ENCODE measurements at places on chromosomes 5 and 9.

- no peak for DNase-seq
These were observed 56.0 kb downstream of the NIPAL4 start for GRCh38 chr5:157516006-157516405.

DNA sequence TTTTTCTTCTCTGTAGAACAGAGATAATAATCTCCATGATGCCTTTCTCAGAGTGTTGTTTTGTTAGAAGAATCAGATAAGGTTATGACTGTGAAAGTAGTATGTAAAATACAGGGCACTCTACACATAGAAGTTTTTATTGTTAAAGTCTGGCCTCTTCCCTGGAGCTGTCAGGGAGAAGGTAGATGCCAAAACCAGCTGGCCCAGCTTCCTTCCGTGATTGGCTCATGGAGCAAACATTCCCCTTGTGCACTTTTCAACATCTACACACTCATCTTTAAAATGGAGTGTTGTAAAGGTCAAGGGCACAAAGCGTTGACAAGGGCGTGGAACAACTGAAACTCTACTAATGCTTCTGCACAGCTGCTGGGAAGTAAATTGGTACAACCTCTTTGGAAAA lies 7.4 kb upstream of the RNF183 start:
- no peak for DNase-seq

DNA sequence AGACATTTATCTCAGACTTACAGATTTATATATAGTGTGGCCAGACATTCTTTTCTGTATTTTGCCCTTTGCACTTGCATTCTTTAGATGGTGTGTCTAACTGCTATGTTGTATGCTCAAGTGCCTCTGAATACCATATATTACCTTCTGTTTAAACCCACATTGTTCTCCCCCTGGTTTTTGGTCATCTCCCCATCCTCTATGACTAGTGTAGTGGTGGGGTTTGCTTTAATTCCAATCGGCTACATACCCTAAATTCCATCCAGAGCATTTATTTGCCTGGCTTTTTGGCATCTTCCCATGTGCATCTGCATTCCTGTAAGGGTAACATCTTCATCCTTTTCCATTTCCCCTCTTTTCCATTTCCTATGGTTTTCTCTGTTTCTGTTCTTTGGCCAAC lies 271.0 kb upstream of the SLC30A5 start:
- DNase-seq = no peak

- no peak for DNase-seq
These were observed 348.4 kb upstream of the SLC30A5 start for GRCh38 chr5:68745448-68745847.

- DNase-seq = no peak
These were observed 40.8 kb upstream of the MEF2C start for GRCh38 chr5:88923623-88924329.

DNA sequence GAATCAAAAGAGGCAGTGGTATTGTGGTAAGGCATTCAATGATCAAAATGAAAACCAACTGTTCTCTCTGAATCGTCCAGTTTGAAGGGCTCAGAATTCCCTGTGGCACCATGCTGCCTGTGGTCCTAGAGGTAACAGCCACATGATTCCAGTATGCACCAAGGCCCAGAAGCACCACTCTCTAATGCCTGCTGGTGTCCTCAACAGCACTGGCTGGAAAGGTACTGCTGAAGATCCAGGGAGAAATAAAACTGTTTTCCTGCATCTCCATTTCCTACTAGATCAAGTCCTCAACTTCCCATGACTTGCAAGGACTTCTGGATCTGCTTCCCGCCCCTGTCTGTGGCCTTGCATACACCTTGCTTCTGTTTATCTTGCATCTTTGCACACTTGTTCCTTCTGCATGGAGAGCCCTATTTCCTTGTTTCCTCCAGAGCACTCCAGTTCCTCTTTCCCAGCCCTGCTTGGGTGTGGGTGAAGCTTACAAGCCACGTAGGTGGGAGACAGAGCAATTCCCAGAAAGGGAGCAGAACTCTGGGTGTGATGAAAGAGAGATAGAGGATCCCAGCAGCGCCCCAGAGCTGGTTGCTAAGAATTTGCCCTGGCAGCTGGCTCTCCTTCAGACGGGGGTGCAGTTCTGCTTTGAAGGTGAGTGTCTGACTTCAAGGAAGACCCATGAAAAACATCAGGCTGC lies 41.0 kb upstream of the EQTN start:
- no peak for DNase-seq

DNA sequence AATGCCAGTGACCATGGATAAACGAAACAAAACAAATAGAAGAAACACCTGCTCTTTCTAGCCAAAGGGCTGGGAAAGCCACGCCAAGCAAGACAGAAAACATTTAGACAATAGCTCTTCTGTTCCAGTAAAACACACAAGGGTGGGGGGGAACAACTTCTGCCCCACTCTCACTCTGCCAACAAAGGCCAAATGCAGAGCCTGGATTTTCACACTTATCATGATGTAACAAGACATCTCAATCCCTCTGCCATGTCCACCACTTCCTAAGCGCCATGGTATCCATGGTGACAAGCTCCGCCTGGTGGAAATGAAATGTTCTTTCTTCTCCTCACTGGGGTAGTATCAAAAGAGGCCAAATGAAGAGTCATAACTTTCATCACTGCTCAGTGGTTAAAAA lies 60.6 kb downstream of the DRD1 start:
- peak; percentile 34 for DNase-seq

GRCh38 chr9:69548681-69549080 lies 123.5 kb downstream of the APBA1 start:
- DNase-seq = no peak

DNA sequence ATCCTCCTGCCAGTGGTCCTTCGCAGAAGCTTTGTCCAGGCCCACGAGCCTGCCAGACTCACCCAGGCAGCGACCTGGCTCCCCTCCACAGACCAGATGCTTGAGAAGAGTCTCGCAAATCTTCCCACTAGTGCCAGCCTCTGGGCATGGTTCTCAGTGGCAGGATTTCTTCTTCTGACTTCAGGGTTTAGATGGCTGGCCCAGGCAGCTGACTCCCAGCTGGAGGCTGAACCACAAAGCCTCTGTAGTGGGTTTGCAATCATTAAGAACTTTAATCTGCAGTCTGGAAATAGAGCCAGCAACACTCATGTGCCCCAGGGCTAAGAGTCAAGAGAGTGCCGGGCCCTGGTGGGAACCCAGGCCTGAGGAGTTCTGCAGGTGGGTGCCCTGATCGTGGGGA lies 90.6 kb upstream of the ICE1 start:
- no peak for DNase-seq

DNA sequence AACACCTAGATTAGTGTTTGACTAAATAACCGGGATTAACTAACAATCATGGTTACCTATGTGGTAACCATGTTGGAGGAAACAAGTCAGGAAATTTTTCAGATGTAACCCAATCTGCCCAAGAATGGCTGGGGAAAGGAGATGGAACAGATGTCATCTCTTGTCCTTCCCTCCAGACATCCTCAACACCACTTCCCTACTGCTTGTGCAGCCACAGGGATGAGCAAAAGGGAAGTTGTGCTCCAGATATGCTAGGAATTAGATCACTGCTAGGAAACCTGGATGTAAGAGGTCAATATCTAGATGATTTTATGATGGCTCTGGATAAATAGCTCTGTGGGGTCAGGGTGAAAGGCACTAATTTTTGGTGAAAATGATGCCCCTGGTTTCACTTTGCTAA lies 61.3 kb upstream of the ELL2 start:
- no peak for DNase-seq

- DNase-seq = no peak
These were observed 45.1 kb downstream of the SLCO6A1 start for GRCh38 chr5:102453716-102454115.

DNA sequence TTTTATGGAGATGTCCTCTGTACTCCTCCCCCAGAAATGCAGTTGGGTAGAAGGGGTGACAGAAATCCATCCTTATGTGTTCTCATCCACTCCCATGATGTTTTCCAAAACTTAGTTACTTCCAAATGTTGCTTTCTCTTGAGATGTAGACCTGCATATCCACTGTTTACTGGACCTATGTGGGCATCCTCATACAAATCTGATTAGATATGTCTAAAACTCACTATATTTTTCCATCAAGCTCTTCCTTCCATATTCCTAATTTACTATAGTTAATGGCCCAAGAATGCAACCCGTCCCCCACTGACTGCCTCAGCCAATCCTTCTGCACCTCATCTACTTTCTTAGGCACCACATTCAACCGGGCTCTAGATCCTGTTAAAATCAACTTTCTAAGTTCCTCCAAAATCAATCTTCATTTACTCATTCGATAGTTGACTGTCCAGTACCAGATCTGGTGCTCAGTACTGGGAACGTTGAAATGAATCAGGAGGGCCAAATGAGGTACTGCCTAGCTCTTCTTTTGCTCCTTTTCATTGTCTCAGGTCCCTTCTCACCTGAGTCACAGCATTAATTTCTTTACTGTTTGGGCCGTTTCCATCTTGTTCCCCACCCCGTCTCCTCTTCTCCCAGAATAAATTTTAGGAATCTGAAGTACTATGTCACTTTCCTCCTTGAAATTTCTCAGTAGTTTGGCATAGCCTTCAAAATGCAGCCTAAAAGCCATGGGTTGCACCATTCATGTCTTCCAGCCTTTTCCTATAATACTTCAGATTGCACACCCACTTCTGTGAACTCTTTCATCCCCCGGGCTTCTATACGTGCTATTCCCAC lies 7.9 kb downstream of the PLK2 start:
- no peak for DNase-seq

DNA sequence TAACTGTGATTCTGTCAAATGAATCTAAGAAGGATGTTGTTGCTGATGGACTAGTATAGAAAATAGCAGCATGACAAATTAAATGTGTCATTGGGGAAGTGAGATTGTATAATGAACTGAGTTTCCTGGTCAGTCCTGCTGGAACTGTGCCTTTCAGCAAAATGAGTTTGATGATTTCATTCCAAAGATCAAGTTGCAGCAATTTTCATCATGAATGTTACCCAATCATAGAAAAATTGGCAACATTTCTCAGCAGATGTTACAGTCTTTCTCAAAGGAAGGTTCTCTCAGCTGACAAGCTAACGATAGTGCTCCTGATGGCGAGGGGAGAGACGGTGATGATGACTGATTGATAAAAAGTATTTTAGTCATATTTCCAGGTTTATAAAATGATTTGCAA lies 10.7 kb downstream of the PCDHAC2 start:
- no peak for DNase-seq
